ENCODE measurements at places on chromosomes 12 and 14.
A peak's percentile ranks its signal among the peaks of the same experiment; 100 is the strongest.

GRCh38 chr12:78871566-78871965 lies 7.0 kb downstream of the SYT1 start:
- no peak for DNase-seq

DNA sequence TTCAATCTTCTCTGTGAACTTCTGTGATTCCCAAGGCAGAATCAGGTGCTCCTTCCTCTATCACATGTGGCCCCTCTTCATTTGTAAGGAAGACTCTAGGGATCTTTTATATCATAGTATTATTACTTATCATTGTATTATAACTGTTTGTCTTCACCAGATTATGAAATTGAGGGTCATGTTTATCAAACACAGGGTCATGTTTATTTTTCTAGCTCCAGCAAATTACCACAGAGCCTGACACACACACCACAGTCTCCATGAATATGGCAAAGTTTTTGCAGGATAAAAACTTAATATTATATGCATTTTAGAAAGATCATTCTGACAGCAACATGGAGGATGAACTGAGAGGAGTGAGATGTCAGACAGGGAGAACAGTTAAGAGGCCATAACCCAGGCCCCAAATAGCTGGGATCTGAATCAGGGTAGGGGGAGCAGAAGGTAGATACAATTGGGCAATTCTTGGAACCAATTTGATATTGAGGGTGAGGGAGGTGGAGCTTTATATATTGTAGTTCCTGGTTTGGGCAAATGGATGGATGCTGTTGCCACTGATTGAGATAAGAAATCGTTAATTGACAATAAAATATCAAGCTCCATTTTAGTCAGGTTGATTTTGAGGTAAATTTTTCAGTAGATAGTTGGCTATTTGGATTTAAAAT lies 130.7 kb downstream of the DHRS2 start:
- no peak for DNase-seq

DNA sequence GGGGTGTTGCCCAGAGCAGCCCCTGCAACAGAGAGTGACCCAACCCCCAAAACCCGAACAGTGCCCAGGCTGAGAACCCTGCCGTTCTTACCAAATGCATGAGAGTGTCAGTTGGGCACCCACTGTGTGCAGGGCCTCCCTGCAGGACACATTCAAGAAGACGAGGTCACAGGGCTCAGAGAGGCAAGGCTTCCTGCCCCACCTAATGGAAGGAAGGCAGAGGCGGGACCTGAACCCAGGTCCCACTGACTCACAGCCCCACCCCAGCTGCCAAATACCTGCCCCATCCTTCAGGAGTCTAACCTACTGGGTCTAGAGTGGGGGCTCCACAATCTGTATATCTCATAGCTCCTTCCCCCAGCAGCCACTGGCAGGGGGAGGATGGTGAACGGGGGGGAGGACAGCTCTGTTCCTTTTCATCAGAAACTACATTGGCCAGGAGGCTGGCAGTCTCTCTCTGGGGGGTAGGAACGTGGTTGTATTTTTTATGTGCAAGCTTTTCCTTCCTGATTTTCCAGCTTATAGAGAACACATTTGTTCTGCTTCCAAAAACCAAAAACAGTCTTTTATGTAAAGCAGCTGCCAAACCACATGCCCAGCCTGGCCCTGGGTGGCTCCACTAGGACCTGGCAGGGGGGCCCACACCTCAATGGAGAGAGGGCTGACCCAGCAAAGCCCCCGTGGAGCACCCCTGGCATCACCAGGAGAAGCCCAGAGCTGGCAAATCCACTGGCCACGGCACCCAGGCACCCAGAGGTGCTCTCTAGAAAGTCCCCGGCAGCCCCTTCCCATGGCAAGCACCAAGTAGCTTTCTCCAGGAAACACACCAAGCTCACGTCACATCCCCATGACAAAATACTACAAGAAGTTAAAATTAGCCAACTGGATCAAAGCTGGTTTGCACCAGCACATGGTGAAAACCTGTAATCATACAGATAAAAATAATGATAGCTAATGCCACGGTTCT lies 17.0 kb downstream of the NCOR2 start:
- DNase-seq: no peak

DNA sequence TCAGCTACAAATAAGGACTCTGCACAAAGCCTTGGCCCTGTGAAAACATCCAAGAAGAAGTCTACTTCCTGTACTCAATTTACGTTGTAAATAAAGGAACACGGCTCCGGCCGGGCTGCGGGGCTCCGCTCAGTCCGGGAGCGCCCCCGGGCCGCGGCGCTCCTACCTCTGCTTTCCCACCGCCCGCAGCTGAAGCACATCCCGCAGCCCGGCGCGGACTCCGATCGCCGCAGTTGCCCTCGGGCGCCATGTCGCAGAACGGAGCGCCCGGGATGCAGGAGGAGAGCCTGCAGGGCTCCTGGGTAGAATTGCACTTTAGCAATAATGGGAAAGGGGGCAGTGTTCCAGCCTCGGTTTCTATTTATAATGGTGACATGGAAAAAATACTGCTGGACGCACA lies 502.3 kb upstream of the FOXG1 start:
- DNase-seq: no peak

DNA sequence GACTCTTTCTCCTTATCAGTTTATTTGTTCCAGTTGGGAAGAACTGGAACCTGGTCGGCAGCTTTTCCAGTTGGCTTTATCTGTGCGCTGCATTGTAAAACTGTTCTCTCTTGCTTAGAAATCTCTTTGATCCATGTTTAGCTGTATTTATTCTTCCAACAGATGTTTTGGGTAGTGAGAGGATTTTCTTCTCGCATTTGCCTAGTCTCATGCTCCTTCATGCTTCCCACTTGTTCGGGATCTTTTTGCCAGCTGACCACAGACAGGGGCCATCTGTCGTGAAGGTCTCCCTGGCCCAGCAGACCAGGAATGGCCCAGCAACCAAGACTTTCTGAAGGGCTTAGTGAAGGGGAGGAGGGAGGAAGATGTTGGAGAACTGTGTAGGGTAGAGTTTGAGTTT lies 21.6 kb downstream of the NTF3 start:
- no peak for DNase-seq

- no peak for DNase-seq
Measured at GRCh38 chr12:32568228-32568627, 110.9 kb upstream of the DNM1L start.

- DNase-seq: no peak
Measured at GRCh38 chr12:107921062-107921461, 146.6 kb downstream of the ASCL4 start.

DNA sequence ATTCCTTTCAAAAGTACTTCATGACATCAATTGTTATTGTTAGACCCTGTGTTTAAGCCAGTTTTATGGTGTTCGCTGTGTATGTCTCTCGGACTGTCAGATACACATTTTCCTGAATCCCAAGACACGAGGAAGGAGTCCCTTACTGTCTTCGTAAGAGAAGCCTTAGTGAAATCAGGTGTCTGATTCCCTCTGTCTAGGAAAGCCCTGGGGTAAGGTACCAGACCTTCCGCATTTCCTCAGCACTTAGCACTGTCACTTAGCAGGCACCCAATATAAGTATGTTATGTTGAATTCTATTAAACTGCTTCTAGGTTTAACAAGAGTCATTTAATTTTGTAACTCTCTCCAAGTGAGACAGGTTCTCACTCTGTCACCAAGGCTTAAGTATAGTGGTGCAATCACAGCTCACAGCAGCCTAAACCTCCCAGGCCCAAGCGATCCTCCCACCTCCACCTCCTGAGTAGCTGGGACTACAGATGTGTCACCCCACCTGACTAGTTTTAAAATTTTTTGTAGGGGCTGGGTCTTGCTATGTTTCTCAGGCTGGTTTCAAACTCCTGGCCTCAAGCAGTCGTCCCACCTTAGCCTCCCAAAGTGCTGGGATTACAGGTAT lies 111.0 kb downstream of the BBS10 start:
- no peak for DNase-seq

DNA sequence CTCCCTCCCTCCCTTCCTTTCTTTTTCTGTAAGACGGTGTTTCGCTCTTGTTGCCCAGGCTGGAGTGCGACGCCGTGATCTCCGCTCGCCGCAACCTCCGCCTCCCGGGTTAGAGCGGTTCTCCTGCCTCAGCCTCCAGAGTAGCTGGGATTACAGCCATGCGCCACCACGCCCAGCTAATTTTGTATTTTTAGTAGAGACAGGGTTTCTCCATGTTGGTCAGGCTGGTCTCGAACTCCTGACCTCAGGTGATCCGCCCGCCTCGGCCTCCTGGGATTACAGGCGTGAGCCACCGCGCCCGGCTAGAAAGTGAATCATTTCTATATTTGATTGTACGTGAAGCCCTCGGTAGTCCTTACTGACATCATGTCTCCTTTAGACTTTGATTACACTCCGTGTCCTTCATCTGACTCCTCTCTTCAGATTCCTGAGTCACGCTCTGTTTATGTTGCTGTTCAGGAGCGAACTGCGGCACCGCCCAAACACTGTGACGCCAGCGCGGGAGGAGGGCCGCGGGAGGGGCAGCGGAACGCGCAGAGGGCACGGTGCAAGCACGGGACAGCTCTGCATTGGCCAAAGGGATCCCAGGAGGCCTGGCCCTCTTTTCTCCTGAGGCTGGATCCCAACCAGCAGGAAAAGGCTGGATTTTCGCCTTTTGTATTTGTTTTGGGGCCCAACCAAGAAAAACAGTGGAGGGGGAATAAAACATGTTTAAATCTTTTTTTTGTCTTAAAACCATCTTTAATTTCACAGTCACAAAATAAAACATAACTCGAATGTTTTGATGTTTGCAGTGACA lies 538 bp upstream of the GABARAPL1 start:
- DNase-seq: peak; percentile 40

DNA sequence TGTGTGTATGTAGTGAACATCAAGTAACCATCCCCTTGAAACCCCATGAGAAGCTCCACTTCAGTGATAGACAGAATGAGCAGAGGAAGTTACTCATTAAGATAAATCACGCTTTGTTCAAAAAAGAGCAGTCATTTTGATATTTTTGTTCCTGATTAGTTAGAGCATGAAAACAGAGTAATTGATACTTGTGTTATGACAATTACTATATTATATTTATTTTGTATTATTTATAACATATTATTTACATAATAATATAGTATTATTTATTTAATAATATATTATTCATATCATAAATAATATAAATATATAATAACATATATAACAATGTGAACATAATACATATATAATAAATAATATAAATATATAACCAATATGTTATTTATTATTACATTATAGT lies 580.9 kb downstream of the SOX5 start:
- DNase-seq: no peak

- DNase-seq: no peak
Measured at GRCh38 chr12:39237004-39237403, 205.9 kb downstream of the KIF21A start.

DNA sequence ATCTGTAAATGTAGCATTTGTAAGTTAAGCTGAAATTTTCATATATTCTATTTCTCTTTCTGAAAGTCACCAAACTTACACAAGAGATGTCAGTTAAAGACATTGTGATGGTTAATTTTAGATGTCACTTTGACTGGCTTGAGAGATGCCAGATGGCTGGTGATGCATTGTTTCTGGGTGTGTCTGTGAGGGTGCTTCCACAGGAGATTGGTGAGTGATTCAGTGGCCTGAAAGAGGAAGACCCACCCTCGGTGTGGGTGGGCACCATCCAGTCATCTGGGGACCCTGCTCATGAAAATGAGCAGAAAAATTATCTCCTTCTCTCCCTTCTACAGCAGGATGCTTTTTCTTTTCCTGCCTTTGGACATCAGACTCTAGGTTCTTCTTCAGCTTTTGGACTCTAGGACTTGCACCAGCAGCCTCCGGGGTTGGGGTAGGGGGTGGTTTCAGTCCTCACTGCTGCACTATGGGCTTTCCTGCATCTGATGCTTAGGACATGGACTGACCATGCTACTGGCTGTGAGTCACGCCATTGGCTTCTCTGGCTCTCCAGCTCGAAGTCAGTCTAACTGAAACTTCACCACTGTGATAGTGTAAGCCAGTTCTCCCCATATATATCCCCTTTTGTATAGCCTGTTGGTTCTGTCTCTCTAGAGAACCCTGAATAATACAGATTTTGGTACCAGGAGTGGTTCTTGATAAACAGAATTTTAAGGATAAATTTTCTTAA lies 20.9 kb downstream of the PDE6H start:
- no peak for DNase-seq

GRCh38 chr12:113874999-113875561 lies 91.0 kb downstream of the RBM19 start:
- DNase-seq: no peak

GRCh38 chr12:46332260-46332659 lies 40.3 kb downstream of the SLC38A2 start:
- no peak for DNase-seq

DNA sequence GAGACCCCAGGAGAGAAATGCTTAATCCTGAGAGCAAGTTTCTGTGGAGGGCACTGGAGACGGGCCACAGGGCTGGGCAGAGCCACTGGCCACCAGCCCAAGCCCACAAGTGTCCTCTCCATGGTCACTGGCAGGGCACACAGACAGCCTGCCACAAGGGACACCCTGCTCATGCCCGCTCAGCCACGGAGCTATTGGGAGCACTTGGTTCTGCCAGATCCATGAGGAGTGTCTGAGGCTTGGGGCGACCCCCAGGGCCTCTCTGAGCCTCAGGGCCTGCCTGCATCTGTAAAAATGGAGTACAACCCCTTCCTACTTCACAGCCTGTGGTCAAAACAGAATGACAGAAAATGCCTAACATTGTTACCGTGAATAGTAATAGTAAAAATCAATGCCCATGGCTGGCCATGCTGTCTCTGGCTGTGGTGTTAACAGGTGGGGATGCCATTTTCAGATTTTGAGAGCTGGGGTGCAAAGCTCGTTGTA lies 3.2 kb downstream of the PGF start:
- no peak for DNase-seq

DNA sequence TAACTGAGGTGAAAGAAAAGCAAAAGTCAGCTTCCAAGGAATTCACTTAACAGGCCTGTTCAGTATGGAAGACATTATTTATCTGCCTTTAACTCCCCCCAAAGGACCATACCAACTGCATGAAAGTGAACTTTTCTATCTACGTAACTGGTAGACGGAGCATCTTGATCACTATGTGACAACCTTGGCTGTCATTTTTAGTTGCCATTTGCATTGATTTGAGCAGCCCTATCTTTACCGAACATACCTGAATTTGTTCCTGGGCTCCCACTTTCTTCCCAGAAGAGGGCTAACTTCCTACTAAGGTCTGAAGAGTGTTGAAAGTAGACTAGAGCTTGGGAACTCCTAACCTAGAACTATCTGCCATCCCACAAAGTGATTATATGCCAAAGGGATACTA lies 9.4 kb downstream of the SRSF9 start:
- DNase-seq: no peak

DNA sequence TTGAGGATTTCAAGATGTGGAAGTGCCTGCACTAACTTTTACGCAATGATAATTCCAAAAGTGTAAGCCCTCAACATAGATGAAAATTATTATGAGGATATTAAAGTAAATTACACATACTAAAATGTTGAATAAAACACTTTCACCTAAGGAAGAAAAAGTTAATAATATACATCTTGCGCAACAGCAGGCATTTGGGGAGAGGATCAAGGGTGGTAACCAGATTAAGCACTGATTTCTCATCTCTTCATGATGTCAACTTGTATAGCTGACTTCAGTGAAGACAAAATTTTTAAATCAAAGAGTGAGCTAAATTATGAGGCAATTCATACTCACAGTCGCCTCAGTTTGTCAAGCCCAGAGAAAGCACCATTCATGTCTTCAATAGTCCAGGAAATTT lies 33.8 kb downstream of the LRIG3 start:
- DNase-seq: no peak
